NCI-H446 treated with DMSO at 0.1 percent for 48 hours (cell line): ENCODE measurements at places on chromosomes 5 and 9.

DNA sequence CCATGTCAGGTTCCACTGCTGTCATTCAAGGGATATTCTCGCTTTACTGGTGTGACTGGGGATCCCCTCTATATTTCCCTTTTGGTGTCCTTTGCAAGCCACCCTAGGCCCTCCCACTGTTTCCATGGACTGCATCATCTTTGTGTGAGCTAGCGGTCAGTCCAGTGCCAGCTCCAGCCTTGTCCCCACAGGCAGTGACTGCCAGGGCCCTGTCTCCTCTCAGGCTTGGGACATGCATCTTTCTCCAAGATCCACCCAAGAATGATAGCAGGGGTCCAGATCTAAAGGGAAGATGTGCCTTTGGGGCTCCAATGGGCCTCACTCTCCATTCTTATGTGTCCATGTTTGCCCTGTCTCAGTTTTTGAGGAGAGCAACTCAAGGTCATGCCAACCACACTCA, 37.8 kb upstream of the NXNL2 start:
- no peak for DNase-seq

GRCh38 chr5:171521679-171522078, 102.2 kb downstream of the FGF18 start:
- no peak for DNase-seq

DNA sequence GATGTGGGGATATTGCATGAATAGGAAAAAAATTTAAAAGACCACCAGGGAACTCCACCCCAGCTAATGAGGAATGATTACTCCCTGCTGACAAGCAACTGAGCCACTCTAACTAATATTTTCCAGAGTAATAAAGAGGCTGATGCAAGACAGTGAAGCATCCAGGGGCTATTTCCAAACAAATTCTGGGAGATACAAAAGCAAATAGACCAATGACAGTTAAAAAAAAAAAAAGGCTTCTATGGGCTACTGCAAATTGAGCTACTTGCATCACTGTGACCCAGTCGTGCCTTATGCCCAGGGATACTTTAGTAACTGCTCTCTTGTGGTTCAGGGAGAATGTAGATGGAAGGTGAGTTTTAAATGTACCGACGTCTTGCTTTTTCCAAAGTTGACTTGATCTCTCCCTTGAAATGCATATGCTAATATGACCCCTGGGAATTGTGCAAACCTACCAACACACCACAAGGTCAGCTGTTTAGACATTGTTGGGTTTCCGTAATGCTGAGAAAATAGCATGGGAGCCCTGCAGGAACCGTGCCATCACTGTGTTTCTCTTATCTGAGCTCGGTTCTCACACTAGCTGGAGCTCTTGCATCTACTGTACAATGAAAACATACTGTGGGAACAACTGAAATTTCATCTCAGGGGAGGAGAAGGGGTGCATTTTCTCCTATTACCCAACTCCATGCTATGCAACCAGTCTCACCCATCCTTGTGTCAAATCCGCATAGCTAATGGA, 250.6 kb upstream of the MAP3K1 start:
- no peak for DNase-seq

- no peak for DNase-seq
Observed at GRCh38 chr5:114362197-114362976, 517 bp downstream of the KCNN2 start.

DNA sequence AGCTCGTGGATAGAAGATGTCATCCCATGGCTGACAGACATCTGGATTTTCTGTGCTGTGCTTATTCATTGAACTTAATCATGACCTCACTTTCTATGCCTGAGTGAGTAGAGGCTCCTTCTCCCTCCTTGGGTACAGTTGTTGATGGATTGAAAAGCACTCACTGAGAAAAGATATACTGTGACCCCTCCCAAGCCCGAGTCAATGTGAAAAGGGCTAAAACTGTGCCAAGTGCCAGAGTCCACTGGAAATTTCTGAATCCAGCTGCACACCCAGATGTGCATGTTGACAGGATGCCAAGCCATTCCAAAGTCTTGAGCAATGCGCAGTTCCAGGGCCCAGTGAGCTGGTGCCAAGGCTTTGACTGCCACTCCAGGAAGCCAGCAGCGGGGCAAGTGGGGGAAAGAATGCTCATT, 473.0 kb downstream of the NTRK2 start:
- no peak for DNase-seq

GRCh38 chr9:130732136-130732535, 38.6 kb downstream of the EXOSC2 start:
- DNase-seq: no peak

DNA sequence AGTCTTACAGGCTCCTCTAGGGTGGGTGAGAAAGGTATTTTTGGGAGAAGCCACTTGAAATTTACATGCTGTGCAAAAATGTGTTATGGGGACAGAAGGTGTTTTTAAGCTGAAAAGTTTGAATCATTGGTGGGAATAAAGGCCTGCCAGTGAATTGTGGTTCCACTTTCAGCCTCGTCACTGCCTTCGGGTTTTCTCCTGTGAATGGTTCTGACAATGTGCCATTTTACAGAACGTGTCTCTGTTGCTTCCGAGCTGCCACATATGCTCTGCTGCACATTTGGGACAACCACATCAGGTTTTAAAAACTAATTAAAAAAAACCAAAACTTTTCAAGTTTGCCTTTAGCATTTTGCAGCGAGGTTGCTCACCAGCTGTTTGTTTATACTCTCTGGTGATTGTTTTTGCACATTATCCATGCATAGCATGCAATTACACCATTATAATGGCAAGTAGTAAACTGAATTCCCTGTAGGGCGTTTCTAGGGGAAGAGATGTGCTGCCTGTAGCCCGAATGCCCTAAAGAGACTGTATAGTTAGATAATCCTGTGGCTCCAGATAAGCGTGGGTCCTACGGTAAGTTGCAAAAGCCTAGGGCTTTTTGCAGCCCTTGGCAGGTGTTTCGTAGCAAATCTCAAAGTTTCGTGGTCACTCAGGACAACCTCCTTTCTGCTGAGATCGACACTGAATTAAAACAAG, 40.1 kb upstream of the SUB1 start:
- no peak for DNase-seq

DNA sequence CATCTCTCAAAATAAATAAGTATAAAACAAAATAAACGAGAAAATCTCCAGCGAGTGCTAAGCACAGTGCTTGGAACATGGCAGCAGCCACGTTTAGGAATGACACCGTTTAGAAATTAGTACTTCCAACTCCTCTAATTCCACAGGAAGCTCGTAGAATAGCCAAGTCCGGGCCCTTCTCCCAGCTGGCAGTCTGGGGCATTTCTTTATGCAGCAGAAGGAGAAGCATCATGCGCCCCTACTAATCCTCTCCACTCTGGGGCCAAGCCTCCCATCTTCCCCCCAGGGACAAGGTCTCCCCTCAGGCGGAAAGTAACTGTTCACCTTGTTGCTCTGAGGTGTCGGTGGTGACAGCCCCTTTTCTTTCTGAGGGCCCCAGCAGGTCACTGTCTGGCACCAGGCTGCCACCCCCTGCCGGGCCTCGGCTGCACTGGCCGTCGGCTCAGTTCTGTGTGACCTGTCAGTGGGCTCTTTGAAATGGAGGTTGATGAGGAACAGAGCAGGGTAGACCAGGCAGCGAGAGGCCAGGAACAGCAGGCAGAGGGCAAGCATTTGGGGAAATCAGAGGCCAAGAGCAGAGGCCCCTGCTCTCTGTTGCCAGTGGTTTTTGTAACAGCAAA, 113.5 kb upstream of the WWC1 start:
- DNase-seq: no peak

- no peak for DNase-seq
Observed at GRCh38 chr5:44099643-44100042, 289.6 kb downstream of the FGF10 start.

GRCh38 chr5:82406205-82406773, 128.1 kb upstream of the RPS23 start:
- no peak for DNase-seq

- DNase-seq: no peak
Observed at GRCh38 chr9:119458068-119458467, 88.8 kb upstream of the BRINP1 start.

- no peak for DNase-seq
Observed at GRCh38 chr9:113583511-113584427, 120.2 kb downstream of the RGS3 start.

DNA sequence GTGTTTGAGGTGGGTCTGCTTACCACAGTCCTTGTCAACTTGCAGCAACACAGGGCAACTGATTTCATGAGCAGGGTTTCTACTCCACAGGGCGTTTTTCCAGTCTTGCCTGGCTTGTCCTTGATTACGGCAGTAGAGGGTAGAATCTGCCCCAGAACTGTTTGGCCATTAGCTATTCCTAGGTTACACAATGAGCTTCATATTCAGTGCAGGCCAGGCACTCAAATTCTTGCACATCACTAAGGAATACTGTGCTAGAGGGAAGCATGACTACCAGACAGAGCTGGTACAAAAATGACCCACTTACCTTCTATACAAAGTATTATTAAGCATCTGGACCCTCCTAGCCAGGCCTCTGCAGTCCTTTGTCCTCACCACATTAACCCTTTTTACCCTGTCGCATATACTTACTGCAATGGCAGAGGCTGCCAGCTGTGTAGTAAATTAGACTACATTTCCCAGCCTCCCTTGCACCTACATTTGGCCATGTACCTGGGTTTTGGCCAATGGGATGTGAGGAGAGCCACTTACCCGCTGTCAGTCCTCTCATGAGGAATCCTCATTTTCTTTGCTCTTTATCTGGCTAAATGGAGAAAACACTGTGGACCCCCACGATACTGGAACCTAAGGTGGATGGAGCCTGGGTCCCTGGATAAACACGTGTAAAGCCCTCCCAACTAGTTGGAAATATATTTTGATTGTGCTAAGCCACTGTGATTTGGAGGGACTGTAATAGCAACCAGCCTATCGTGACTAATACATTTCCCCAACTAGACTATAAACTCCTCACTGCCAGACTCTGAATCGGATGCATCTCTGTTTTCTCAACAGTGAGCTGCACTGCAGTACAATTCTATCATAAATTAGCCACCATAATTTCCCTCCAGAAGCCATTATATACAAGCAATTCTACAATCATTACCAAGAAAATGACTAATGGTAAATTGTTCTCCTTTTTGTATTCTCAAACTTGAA, 218.7 kb downstream of the GLIS3 start:
- no peak for DNase-seq

GRCh38 chr9:79480639-79481038, 91.1 kb upstream of the TLE4 start:
- no peak for DNase-seq

DNA sequence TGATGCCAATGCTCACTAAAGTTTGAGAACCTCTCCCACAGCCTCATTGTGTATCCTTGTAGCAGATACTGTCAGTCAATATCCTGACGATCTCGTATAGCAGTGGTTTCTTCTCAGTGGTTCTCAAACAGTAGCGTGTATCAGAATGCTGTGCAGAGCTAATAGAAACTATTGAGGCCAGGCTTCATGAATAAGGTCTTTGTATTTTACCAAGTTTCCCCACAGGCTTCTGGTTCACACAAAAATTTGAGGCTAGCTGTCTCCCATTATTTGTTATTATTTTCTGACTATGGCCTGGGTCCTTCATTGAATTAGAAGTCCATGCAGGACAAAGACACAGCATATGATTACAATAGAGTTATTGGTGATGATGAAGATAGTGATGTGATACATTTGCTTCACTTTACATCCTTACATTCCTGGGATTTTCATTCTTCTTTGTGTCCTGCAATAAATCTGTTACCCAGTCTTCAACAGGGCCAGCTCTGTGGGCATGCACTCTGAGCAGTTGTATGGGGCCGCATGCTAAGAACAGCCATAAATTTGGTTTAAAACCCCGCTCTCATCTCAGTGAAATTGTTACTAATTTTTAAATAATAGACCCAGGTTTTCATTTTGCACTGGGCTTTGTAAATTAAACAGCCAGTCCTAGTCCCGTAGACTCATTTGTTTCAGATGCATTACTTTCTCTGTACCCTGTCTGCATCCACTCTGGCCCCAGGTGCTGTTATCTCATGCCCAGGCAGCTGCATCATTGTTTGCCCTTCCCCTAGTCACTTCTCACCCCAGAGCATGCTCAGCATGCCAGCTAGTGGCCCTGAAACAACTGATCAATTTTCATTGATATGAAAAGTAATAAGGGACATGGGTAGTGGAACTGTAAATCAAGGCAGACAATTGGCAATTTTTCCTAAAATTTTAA, 199.9 kb upstream of the PIK3R1 start:
- no peak for DNase-seq

GRCh38 chr5:122354293-122354692, 42.3 kb downstream of the SNCAIP start:
- no peak for DNase-seq

- no peak for DNase-seq
Observed at GRCh38 chr5:173583346-173583745, 33.1 kb downstream of the BOD1 start.

DNA sequence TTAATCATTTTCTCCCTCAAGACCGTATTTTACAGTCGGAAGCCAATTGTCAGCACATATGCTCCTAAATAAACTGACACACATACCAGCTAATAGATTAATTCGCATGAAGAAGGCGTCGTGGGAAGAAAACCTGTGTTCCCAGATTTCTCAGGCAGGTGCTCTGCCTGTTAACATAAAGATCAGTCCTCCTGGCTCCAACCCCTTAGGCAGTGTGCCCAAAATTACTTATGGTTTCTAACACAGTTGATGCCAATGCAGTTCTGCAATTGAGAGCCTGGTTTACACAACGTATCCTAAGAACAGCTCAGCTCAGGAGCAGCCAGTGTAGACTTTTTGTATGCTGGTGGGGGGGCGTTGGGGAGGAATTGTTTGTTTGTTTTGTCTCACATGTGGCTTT, 208.3 kb downstream of the ENC1 start:
- DNase-seq: peak; percentile 77

GRCh38 chr9:842635-843426, 1.3 kb downstream of the DMRT1 start:
- no peak for DNase-seq

DNA sequence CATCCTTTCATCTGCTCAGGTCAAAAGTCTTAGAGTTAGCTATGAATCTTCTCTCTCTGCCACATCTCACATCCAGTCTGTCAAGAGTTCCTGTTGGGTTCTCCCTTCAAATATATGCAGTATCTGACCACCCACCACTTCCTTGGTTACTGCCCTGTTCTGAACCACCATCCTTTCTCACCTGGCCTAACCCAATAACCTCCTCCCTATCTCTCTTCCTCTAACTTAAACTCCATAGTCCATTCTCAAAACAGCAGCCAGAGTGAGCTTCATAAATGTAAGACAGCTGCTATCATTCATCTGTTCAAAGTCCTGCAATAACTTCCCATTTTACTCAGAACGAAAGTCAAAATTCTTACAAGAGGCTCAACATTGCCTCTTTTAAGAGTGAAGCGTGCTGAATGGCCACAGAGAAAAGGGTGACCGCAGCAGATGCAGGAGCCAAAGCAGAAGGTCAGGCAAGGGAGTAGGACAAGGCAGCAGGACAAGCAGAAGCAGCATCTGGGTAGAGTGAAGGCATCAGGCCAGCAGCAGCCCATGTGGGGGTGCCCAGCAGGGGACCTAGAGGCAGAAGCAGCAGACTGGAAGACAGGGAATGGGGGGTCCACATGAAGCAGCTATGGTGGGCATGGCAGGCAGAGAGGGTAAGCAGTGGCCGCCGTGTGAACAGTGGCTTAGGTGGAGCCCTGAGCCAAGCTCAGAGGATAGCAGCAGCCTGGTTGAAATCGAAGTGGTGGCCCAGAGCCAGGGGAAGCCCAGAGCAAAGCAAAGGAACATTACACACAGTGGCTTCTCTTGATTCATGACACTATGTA, 39.3 kb upstream of the CDC42SE2 start:
- no peak for DNase-seq
